Kidney (tissue), 22 donors: ENCODE measurements at places on chromosomes 4 and X. TPM values are rescaled to one million over a fixed set of nuclear protein-coding genes. Genes with fewer than 3 reads are reported as not detected.

The XK gene
- 0.73 TPM for polyA plus RNA-seq

The KLHL4 gene
- 0.49 TPM for polyA plus RNA-seq

The USP27X gene
- 3.3 TPM for polyA plus RNA-seq

The FNIP2 gene
- polyA plus RNA-seq: 13.2 TPM

The CXorf65 gene
- not detected for polyA plus RNA-seq

DNA sequence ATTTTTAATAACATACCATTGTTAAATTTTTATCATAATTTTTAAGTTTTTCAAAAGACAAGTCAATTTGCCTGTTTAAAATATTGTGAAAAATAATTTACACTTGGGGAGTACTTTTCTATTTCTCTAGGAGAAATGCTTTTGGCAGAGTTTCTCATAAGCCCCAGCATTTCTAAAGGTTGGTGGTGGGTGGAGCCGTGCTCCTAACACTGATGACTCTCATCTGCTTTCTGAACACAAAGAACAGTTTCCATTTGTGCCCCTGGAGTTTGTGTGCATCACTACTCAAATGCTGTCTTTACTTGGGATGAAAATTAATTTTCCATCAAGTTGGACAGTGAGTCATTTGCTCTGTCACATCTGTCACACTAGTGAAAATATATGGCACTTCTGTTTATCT, 57.6 kb downstream of the TNIP2 start:
- H3K27me3 ChIP-seq: no peaks in the 10 kb centered on the region
- H3K4me1 ChIP-seq: no peaks in the 10 kb centered on the region
- H3K36me3 ChIP-seq: peaks cover 13% of the 10 kb centered on the region
- H3K4me3 ChIP-seq: no peak overlapping the region
- DNase-seq: no peak
- no peak overlapping the region for H3K27ac ChIP-seq

DNA sequence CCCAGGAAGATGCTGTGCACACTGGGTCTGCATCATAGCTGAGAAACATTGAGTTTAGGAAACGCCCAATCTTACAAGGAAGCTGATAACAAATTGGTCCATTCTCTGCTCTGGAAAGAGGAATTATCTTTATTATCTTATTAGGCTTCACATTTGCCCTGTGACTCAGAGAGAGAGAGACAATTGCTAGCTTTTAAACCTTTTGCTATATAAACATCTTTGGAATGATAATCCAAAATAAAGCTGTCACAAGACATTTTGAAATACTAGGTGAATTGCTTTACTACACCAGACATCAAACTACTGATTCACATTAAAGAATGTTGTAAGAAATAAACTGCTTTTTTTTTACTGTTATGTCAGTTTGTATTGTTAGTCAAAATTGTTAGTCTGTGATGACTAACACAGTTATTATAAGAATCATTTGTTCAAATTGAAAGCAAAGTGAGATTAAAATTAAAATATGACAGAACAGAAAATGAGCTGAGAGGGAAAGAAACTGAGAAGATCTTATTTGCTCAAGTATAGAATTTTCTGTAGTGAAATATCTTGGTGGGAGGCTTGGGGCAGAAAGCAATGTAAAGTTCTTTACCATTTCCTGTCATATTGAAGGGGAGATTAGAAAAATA, 765.4 kb upstream of the PCDH10 start:
- H3K4me1 ChIP-seq: no peaks in the 10 kb centered on the region
- no peak for DNase-seq
- no peaks in the 10 kb centered on the region for H3K36me3 ChIP-seq
- H3K4me3 ChIP-seq: no peak overlapping the region

DNA sequence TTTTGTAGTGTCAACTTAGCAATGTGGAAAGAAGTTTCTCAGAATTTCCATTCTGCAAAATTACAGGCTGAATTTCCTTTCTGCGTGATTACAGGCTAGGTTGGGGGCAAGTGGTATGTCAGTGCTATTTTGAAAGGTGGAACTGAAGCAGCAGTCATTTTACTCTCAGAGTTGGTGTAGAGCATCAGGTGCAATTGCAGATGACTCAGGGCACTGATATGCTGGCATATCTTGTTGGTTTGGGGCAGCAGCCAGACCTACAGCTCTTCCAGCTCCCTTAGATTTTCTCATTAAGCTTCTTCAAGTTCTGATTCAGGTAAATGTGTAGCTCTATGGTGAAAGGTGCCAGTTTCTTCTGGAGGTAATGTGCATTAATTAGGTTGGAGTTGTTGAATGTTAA, 930.7 kb upstream of the PCDH10 start:
- no peaks in the 10 kb centered on the region for H3K27me3 ChIP-seq
- H3K4me3 ChIP-seq: no peak overlapping the region
- DNase-seq: no peak
- no peaks in the 10 kb centered on the region for H3K4me1 ChIP-seq
- H3K36me3 ChIP-seq: no peaks in the 10 kb centered on the region

- H3K4me3 ChIP-seq: no peak overlapping the region
- H3K36me3 ChIP-seq: no peaks in the 10 kb centered on the region
- H3K4me1 ChIP-seq: no peaks in the 10 kb centered on the region
- no peak overlapping the region for H3K27ac ChIP-seq
These were observed 297.1 kb downstream of the ADAM29 start for GRCh38 chr4:175215208-175215607.

DNA sequence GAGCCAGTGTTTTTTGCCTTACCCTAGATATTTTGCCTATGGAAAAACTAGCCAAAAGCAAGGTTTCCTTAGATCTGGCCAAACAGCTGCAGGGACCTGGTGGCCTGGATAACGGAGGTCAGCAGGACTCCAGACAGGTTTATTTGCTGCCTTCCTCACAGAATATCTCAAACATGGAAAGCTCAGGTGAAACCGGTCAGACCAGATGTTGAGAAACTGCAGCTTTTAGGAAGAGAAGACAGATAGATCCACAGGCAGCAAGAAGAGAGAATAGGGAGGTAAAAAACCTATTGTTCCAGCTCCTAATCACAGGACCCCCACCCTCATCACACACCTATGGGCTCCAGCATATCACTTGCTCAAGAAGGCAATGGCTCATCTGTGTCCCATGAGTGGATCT, 16.2 kb downstream of the SLC16A2 start:
- DNase-seq: no peak
- H3K36me3 ChIP-seq: no peaks in the 10 kb centered on the region
- no peaks in the 10 kb centered on the region for H3K27me3 ChIP-seq
- no peak overlapping the region for H3K27ac ChIP-seq
- H3K4me1 ChIP-seq: no peaks in the 10 kb centered on the region
- no peak overlapping the region for H3K4me3 ChIP-seq
